ENCODE measurements at places on chromosomes 1 and 21.

DNA sequence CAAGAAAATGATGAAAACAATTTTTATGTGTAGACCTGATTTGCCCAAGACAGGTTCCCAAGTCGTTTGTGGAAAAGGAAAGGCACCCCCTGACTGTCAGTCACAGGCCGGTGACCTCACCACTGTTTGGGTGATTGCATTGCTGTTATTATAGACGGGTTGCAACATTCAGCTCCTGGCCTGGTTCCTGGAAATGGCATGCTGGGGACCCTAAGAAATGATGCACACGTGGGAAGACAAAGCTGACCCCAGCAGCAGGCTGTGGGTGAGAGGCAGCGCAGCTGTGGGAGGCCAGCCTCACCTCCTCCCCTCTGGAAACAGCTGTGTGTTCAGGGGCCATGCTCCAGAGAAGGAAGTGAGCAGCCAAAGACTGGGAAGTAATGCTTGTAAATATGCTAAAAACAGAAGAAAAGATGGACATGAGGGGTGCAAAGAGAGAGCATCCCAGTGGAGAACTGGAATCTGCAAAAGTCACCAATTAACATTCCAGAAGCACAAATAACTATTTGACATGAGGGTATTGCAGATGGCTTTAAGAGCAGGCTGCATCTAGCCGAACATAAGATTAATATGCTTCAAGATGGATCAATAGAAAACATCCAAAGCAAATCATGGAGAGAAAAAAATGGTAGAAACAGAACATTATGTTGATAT lies 23.4 kb upstream of the ABCG1 start:
- DNase-seq: no peak

- DNase-seq: no peak
These were observed 102.6 kb downstream of the CYYR1 start for GRCh38 chr21:26470351-26471098.

- DNase-seq: no peak
These were observed 43.2 kb downstream of the IL6R start for GRCh38 chr1:154448331-154448811.

GRCh38 chr1:213089924-213090677 lies 39.1 kb downstream of the RPS6KC1 start:
- no peak for DNase-seq

DNA sequence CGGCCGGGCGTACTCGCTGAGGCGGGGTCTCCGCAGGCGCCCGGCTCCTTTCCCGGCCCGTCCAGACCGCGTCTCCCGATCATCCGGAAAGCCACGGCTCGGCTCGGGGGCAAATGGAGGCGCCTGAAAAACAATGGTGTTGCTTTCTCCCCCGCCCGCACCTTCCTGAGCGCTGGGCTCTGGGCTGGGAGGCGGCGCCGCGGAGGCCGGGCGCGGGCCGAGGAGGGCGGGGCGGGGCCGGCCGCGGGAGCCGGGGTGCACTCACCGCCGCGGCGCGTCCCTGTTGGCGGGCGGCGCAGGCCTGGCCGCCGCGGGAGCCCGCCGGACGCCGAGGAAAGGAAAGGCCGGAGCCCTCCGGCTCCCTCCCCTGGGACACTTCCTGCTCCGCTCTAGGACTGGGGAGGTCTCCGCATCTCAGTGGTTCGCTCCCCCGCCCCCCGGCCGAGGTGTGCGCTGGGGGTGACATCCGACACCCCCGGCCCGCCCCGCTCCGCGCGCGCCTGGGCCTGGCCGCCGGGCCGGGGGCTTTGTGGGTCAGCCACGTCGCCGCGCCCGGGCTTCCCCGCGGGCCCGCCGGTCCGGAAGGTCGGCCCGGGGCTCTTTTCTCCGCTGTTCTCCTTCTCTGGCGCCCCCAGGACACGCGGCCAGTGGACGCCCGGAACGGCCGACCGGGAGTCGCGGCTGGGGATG lies at the start of gene ZNF496:
Gene ZNF496 (minus strand): TSS at position 343 of the 690 bp plus-strand sequence. CDS start 2,289 bp downstream, outside the sequence.
- peak; percentile 66 for DNase-seq

DNA sequence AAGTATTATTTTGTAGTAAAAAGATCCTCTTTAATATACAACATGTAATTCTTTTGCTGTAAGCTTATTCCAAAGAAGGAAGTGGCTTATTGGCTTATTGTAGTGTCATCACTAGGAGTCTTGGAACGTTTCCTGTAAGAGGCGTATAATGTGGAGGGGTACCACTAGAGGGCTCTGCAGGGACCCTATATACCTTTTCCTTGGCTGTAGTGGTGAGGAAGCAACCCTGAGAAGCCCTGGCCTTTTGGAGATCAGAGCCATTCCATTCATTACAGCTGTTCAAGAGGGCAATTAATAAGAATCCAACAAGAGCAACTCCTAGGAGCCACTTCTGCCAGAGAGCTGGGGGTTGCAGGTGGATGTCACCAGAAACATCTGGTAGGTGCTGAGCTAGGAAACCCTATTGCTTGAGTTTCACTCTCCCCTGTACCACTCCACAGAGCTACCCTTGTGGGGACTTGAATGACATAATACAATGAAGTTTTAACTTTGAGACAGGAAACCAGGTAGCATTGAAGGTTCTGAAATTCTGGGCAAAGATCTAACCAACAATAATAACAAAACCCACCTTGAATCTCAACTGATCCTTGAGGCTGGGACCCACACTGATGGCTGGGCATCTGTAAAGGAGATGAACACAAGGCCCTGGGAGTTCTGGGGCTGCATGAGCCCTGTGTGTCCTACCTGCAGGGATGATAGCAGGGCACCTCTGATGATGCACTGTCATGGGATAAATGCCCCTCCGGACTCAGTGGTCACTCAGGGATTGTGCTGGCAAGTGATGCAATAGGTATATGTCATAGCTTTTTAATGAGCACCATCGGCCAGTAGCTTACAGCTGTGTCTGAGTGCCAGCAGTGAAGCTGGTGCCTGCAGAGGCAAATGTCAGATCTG lies 160.2 kb upstream of the COA6 start:
- peak; percentile 25 for DNase-seq

GRCh38 chr1:72137656-72138055 lies 144.7 kb downstream of the NEGR1 start:
- DNase-seq: no peak

DNA sequence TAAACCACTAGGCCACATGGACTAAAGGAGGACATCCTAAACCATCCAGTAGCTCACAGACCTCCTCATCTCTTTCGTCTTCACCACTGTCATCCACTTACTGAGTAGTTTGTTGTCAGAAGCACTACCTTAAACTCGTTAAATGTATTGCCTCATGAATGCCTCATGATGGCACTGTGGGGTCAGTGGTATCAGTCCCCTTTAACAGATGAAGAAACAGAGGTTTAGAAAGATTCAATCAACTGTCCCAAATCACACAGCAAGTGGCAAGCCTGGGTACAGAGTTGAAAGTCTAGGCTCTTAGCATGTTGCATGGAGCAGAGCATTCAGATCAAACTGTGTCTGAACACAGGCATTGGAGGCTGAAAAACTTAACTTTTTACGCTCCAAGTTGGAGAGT lies 183.6 kb upstream of the KIAA0040 start:
- no peak for DNase-seq

DNA sequence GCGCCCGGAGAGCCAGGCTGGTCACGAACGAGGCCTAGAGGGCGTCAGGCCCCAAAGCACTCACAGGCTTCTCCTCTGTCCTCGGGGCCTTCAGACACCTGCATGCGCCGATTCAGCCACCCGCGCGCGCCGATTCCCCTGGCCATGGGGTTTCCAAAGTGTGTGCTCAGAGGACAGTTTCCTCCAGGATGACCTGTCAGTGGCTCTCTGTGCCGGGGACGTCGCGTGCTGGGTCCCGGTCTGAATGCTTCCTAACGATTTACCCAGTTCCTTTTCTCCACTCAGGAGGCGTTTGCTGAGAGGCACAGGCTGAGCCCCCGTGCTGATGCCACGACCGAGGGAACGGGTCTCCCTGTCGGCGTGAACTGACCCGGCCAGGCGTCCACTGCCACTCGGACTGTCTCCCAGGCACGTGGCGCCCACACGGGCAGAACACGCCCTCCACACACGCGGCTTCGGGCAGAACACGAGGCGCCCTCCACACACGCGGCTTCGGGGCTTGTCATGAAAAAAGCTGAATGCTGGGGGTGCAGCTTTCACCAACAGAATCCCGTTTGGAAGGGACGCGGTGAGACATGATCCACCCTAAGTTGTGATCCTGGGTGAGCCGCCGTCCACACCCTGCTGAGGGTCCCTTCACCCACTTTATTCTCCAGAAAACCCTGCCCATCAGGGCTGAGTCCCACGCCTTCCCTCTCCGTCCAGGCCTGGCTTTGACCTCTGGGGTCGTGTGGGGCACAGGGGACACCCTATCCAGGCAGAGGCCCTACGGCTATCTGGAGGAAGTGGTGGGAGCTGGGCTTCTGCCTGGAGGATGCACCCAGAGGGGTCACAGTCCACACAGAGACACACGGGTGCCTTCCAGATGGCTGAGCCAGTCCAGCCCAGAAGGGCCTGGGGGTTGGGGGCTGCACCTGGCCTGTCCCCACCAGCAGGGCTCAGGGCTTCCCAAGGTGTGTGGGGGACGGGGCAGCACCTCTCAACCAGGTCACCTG lies 56.1 kb downstream of the COL6A1 start:
- DNase-seq: no peak

- DNase-seq: no peak
These were observed 31.3 kb downstream of the PTGFRN start for GRCh38 chr1:116940814-116941599.

- DNase-seq: no peak
These were observed 25.7 kb upstream of the KCNC4 start for GRCh38 chr1:110184446-110184845.

DNA sequence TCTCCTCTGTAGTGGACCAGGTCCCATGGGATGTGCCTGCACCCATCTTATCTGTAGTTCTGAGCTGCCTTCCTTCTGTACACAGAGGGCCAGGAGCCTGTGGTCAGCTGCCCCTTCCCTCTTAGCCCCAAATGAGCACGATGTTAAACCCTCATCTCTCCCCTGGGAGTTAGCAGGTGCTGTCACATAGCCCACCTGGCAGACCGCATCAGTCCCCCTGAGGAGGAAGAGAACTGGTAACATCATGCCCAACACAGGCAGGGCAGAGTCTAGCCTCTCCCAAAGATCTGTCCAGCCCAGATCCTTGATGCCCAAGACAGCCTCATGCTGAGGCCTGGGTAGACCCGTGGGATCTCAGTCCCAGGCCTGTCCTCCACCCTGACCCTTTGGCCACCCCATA lies 4.7 kb downstream of the TIE1 start:
- DNase-seq: no peak

Data from RCC 7860 (cell line).